ENCODE measurements at places on chromosomes 7 and 10. TPM values are rescaled to one million over a fixed set of nuclear protein-coding genes. Genes with fewer than 3 reads are reported as not detected.

- DNase-seq, result no peak
Measured at GRCh38 chr7:35565927-35566326, 129.0 kb downstream of the HERPUD2 start.

- DNase-seq, result no peak
Measured at GRCh38 chr7:121620206-121620605, 224.1 kb upstream of the FAM3C start.

DNA sequence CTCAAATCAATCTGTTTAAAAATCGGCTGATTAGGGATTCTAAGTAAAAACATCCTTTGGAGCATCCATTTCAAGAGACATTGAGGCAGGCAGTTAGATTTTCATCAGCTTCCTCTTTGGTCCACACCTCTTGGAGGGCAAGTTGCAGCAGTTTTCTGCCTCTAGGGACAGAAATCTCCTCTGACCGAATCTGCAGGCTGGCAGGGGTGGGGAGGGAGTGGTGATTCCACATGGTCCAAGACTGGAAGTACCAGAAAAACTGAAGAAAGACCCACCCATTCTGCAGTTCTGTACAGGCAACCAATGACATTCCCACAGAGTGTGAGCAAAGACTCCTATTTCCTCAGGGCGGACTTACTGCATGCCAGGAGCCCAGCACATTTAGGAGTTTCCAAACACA is 29.0 kb downstream of the FGFBP3 start:
- no peak for DNase-seq

CUBN gene
- 4.1 TPM for total RNA-seq

GRCh38 chr7:38451840-38452239 is 178.4 kb upstream of the TARP start:
- DNase-seq, result no peak

DNA sequence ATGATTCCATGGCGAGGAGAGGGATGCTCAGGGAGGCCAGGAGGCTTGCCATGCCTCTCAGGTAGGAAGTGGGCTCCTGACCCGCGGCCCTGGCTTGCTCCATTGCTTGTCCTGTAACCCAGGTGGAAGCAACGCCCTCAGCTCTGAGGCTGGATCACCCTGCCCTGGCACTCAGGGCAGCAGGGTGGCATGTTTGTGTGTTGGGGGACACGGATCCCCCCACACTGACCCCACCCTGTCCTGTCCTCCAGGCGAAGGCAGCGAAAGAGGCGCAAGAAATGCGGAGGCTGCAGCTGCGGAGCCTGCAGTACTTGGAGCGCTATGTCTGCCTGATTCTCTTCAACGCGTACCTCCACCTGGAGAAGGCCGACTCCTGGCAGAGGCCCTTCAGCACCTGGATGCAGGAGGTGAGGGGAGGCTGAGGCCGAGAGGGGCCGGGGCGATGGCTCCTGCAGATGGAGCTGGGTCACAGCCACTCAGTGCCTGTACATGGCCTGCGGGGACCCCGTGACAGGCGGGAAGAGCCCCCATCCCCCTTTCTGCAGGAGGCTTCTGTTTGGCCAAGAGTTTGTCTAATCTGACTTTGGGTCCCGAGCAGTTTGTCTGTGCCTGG is 38.3 kb downstream of the PRF1 start:
- no peak for DNase-seq

DNA sequence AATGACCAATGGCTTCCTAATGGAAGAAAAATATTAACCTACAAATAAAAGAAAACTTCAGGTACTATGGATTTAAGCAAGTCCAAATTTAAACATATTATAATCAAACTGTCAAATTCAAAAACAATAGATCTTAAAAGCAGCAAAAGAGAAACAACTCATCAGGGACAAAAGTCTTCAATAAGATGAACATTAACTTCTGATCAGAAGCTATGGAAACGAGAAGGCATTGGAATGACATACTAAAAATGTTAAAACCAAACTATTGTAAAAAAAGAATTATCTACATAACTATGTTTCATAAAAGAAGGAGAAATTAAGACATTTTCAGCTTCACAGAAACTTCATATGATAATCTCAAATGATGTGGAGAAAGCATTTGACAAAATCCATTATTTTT is 334.7 kb downstream of the ANKRD7 start:
- no peak for DNase-seq

PTTG1IP2 gene
- total RNA-seq, result not detected

CLCN1 gene
- total RNA-seq, result not detected

DNA sequence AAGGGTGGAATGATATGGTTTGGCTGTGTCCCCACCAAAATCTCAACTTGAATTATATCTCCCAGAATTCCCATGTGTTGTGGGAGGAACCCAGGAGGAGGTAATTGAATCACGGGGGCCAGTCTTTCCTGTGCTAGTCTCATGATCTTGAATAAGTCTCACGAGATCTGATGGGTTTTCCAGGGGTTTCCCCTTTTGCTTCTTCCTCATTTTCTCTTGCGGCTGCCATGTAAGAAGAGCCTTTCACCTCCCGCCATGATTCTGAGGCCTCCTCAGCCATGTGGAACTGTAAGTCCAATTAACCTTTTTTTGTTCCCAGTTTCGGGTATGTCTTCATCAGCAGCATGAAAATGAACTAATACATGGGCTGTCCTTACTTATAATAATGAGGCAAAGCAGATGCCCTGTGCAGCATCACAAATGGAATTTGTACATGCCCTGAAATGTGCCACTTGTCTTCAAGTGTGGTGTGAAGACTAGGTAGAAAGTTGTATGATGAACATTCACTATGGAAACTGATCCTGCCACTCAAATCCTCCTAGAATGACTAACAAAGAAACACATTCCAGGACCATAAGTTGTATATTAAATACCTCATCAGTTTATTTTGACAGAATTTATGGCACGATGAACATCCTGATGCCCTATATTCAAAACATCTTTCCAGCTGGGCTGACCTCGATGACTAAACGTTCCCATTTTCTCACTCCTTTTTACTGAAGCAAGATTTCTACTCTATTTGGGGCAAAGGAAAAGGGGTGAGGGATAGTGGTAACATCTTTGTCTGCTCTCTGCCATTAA is 122.8 kb upstream of the CTTNBP2 start:
- DNase-seq, result no peak

GRID2IP gene
- total RNA-seq, result 0.14 TPM

DNA sequence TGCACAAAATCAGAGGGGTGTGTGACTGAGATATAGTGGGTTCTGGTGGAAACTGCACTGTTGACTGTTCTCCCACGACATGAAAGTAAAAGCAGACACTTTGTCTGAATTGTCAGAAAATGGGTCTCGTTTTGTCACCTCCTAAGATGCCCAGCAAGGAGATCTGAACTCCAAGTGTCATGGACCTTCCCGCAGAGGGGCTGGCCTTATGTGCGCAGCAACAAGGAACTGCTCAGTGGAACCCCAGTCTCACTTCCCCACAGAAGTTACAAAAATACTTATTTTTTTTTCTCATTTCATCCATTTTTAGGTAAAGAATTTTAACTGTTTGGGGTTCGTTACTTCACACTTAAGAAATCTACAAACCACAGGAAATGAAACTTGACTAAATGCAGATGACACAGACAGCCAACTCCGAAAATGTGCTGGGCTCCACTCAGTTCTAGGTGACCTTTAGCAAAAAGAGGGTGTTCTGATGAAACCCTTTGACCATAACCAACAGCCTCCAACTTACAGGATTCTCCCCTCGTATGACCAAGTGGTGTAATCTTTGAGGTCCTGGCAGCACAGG is 115.0 kb downstream of the FAM107B start:
- DNase-seq, result no peak

TAS2R4 gene
- total RNA-seq, result 0.81 TPM

CPA2 gene
- total RNA-seq, result 0.41 TPM

DNA sequence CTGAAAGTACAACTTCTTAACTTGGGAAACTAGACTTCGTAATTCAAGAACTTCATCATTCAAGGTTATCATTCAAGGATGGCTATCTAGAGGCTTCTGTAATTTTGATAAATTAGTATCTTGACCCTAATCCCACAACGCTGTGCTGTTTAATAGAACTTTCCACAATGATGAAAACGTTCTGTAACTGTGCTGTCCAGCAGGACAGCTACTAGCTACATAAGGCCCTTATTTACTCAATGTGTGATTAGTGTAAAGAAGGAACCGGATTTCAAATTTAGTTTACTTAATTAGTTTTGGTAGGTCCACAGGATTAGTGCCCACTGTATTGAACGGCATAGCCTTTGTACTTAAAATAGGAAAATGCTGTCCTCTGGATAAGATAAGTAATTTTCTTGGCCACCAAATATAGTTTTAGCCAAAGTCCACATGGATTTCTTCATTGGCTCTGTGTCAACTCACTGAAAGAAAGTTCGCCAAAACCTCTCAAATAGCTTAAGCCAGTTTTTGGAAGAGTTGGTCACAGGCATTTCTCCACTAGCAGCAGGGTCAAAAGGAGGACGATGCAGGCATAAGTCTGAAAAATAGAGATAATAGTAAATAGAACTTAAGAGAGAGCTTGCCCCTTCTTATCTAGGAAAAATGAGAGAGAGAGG is 17.3 kb downstream of the DGKI start:
- DNase-seq, result no peak

DNA sequence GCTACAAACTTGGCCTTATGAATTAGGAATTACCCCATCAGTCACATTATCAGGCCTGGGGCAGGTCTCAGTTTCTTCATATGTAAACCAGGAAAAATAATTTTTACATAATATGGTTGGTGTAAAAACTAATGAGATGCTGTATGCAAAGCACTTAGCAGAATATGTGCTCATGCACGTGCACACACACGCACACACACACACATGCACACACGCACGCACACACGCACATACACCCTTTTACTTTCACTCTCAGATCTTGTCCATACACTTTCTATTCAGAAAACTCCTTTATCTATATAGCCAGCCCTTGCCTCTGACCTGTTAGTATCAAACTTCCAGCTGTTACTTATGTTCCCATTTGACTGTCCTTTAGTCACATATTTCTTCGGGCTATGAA is 92.7 kb downstream of the CREB5 start:
- DNase-seq, result no peak

DNA sequence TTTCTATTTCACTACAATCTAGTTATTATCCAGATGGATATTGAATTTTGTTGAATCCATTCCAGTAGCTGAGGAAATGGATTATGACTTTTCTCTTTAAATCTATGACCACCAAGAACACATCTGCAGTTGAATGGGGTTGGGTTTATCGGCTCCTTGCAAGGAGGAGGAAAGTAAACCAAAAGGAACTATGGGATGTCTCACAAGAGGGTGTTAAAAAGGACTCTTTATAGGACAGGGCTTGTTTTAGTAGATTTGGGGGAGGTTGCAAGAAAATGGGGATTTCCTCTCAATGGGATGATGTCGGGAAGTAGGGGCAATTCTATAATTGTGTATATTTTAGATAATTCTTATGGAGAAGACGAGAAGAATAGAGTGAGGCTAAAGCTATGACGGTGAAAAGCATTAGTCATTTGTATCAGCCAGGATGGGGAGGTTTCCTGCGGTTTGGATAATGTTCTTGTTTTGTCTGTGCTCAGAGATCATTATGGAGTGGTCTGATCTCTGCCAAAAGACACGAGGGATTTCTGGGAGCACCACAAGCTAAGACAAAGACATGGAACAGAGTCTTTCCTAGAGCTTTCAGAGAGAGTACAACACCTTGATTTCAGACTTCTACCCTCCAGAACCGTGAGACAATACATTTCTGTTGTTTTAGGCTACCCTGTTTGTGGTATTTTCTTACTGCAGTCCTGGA is 5.3 kb upstream of the LRRC61 start:
- DNase-seq, result no peak

DNA sequence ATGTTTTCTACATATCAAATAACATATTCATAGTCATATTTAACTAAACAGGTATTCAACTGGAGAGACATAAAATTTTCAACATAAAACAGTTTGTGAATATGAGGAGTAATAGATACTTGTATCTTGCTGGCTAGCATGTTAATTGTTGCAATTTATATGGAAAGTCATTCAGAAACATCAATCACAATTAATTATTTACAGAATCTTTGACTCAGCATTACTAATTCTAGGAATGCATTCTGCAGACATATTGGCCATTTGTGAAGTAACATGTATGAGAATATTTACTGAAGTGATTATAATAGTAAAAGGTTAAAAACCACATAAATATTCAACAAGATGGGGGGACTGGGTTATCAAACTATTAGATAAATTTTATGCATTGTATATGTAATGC is 203.7 kb downstream of the TSPAN12 start:
- DNase-seq, result no peak

- DNase-seq, result no peak
Measured at GRCh38 chr10:55212051-55212450, 411.0 kb upstream of the PCDH15 start.

DNA sequence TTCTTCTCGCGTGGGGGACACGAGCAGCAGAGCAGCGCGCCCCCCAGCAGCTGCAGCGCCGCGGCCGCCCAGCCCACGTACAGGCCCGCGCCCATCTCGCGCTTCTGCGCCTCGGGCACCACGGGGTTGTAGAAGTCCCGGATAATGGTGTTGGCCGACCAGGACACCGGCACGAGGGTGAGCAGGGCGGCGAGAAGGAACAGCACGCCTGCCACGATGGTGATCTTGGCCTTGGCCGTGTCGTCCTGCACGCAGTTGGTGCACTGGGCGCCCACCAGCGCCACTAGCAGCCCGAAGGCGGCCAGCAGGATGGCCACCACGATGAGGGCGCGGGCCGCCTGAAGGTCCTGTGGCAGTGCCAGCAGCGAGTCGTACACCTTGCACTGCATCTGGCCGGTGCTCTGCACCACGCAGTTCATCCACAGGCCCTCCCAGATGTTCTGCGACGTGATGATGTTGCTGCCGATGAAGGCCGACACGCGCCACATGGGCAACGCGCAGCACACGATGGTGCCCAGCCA is 529 bp downstream of the CLDN3 start:
- DNase-seq, result no peak

MRPS24 gene
- 71.8 TPM for total RNA-seq
